ENCODE measurements at places on chromosomes 5 and 9.

- no peak for DNase-seq
Observed at GRCh38 chr5:80825786-80826460, 134.2 kb upstream of the RASGRF2 start.

DNA sequence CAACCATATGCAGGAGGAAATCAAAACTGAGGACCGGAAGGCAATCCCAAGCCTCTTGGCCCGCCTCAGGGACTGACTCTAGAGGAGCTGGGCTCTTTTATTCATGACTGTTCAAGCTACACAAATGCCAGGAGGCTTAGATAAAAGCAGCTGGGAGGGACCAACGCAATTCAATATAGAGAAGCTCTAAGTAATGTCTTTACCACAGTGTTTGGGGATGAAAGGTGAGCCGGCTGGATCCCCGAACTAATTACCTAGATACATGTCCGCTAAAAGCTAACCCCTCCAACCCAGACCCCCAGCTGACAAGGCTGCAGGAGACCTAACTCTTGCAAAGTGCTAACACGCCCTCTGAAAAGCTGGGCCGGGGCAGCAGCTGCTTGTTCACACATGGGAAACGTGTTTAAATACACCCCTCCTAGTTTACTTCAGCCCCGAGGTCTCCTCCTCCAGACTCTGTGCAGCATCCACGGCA lies 67.5 kb downstream of the TLE1 start:
- no peak for DNase-seq

GRCh38 chr5:178586396-178586795 lies 3.8 kb downstream of the COL23A1 start:
- DNase-seq = no peak

GRCh38 chr5:54756796-54757402 lies 228.5 kb downstream of the ESM1 start:
- DNase-seq = no peak

GRCh38 chr5:77424921-77425320 lies 67.2 kb downstream of the WDR41 start:
- DNase-seq = no peak

- no peak for DNase-seq
Observed at GRCh38 chr9:70571258-70571657, 156.8 kb upstream of the KLF9 start.

GRCh38 chr5:62771341-62771740 lies 192.7 kb downstream of the LRRC70 start:
- DNase-seq = no peak

Measured in OCI-LY7 (cell line).